ENCODE measurements at places on chromosomes 1 and 21.

- DNase-seq, result no peak
These were observed 111.4 kb upstream of the HOOK1 start for GRCh38 chr1:59703226-59703917.

GRCh38 chr1:238485912-238486209, 595.1 kb upstream of the ZP4 start:
- DNase-seq, result no peak

GRCh38 chr1:14915356-14916054, 238.0 kb upstream of the TMEM51 start:
- DNase-seq, result no peak

- peak; percentile 49 for DNase-seq
These were observed 78.6 kb downstream of the KCNN3 start for GRCh38 chr1:154791292-154792166.

- DNase-seq, result no peak
These were observed 84.4 kb upstream of the RAB4A start for GRCh38 chr1:229186373-229187056.

GRCh38 chr1:187413405-187414169, 584.8 kb downstream of the PLA2G4A start:
- no peak for DNase-seq

DNA sequence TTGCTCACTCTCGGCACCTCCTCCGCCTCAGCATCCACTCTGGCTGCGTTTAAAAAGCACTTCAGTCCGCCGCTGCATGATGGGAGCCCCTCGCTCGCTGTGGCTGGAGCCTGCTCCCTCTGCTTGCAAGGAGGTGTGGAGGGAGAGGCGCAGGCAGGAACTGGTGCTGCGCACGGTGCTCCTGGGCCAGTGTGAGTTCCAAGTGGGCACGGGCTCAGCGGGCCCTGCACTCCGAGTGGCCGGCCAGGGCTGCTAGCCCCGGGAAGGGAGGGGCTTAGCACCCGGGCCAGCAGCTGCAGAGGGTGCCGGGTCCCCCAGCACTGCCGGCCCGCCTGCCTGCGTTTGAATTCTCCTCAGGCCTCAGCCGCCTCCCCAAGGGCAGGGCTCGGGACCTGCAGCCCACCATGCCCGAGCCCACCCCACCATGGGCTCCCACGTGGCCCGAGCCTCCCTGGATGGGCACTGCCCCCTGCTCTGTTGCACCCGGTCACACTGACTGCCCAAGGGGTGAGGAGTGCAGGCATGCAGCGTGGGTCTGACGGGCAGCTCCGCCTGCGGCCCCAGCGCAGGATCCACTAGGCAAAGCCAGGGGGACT, 1599.5 kb downstream of the NCAM2 start:
- no peak for DNase-seq

GRCh38 chr21:45285266-45285931, 2.3 kb downstream of the POFUT2 start:
- DNase-seq, result no peak

- no peak for DNase-seq
These were observed 3.8 kb downstream of the GFI1 start for GRCh38 chr1:92482665-92483609.

- DNase-seq, result no peak
These were observed at the start of gene FTCD for GRCh38 chr21:46155514-46156377. TSS of gene FTCD (minus strand) at chr21:46155579. CDS start at chr21:46155523, 56 bp downstream.

- no peak for DNase-seq
These were observed 107.1 kb upstream of the OLIG2 start for GRCh38 chr21:32918478-32919120.

GRCh38 chr21:31416465-31416864, 72.4 kb upstream of the TIAM1 start:
- DNase-seq, result no peak
